ENCODE measurements at places on chromosomes 11 and 22.

- H3K27me3 ChIP-seq, result no peaks in the 10 kb centered on the region
- no peak for DNase-seq
- H3K27ac ChIP-seq, result no peak overlapping the region
- H3K4me3 ChIP-seq, result no peak overlapping the region
These were observed 7.3 kb downstream of the SERGEF start for GRCh38 chr11:18005376-18006129.

DNA sequence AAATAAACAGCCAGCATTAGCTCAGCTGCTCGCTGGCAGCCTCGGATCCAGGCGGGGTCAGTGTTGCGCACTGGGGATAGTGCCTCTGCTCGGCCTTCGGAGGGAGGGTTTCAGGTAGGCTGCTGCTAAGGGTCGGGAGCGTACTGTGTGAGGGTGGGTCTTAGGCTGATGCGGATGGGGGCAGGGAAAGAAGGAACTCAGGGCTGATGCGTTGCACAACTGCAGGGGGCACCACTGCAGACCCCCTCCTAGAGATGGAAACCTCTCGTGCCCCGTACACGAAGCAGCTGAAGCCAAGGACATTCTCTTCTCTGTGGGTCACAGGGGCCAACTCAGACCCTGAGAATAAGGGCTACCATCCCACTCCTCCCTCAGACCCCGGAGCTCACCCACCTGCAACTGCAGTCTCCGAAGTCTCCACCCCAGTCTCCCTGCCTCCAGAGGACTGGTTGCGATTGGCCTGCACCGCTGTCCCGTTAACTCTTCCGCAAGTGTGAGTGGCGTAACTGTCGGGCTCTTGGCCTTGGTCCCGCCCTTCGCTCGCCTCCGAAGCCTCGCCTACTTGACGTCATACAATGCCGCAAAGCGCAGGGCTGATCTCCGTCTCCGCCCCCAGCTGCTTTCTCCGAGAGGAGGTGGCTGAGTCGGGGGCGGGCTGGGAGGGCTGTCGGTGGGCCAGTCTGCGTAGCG is at the start of gene KBTBD3:
TSS of gene KBTBD3 (minus strand) at position 429 of the 690 bp plus-strand sequence. CDS start 18,250 bp downstream, outside the sequence.
- peaks cover 24% of the 10 kb centered on the region for H3K36me3 ChIP-seq
- H3K4me1 ChIP-seq, result peaks cover 41% of the 10 kb centered on the region
- peak within 1 kb of the TSS; percentile 97 for H3K27ac ChIP-seq
- peak; percentile 98 for DNase-seq
- peak within 1 kb of the TSS; percentile 88 for H3K4me3 ChIP-seq
- no peaks in the 10 kb centered on the region for H3K27me3 ChIP-seq

GRCh38 chr11:120324932-120325810 is at the start of gene TLCD5:
TSS of gene TLCD5 (plus strand) at chr11:120325299. CDS start at chr11:120327442, 2,143 bp downstream.
- DNase-seq, result no peak
- H3K4me3 ChIP-seq, result peak within 1 kb of the TSS; percentile 78

DNA sequence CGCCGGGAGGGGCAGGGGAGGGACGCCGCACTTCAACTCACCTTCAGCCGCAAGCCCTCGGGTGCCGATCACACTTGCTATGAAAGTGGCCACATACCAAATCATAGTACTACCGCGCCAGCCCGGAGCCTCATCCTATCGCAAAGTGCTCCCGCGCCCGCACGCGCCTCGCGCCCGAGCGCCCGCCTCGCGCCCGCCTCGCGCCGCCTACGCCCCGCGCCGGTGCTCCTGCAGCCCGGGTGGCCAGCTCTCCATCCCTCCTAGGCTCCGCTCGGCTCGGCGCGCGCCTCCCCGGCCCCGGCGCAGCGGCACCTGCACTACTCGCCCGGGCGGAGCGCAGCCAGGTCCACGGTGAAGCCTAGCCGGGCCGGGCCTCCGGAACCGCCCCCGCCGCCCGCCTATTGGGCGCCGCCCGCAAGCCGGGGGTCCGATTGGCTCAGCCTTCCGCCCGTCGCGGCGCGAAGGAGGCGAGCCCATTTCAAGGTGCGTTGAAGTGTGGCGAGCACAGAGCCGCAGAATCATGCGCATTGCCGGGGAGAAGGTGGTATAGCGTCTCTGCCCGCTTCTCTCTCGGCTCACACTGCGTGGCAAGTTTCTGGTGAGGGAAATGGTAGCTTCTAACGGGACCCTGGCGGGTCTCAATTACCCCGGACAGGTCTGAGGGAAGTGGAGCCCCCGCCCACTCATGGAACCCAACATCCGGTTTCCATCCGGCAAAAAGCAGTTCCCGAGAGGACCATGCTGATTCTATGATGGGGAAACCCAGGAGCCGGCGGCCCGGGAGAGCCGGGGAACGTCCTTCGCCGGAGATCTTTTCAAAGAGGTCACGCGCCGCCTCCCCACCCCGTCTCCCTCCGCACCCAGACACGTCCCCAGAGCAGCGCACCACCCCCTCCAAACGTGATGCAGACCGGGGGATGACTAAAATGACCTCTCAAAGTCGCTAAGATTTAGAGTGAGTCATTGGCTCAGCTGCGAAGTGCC is at the start of gene IGSF9B:
TSS of gene IGSF9B (minus strand) at position 319 of the 984 bp plus-strand sequence. CDS start at position 105, 214 bp downstream.
- H3K4me1 ChIP-seq, result peaks cover 15% of the 10 kb centered on the region
- peak; percentile 80 for DNase-seq
- H3K27ac ChIP-seq, result no peak within 1 kb of the TSS
- no peaks in the 10 kb centered on the region for H3K36me3 ChIP-seq

- no peak overlapping the region for H3K4me3 ChIP-seq
- DNase-seq, result no peak
- no peaks in the 10 kb centered on the region for H3K4me1 ChIP-seq
- no peak overlapping the region for H3K27ac ChIP-seq
These were observed 36.0 kb downstream of the NUP50 start for GRCh38 chr22:45199723-45200122.

DNA sequence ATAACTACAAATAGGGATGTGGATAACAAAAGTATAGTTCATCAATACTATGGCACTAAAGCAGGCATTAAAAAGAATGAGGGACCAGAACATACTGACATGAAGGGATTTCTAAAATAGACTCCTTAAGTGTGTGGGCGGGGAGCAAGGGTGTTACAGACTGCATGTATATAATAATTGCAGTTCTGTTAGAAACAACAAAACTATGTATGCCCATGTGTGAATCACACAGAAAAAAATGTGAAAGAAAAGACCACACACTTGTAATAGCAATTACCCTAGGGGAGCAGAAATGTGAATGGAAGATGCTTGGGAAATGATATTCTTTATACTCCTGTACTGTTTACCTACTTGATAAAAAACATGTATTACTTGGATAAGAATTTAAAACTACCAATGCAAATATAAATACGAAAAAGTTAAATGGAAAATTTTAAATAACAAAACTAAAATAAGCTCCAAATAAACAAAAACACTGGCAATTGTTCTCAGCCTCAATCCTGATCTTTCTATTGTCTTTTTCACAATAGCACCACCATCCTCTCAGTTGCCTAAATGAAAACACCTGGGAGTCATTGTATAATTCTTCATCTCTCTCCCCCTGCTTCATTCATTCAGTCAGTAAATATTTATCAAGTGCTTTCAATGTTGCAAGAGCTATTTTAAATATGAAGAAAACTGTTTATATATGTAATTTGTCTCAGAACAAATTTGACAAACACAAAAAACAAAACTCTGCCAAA is 129.8 kb downstream of the FCHSD2 start:
- H3K4me3 ChIP-seq, result no peak overlapping the region
- H3K36me3 ChIP-seq, result no peaks in the 10 kb centered on the region
- H3K27me3 ChIP-seq, result no peaks in the 10 kb centered on the region
- DNase-seq, result no peak
- no peaks in the 10 kb centered on the region for H3K4me1 ChIP-seq

- H3K27ac ChIP-seq, result no peak overlapping the region
- H3K4me1 ChIP-seq, result no peaks in the 10 kb centered on the region
- no peak for DNase-seq
- H3K4me3 ChIP-seq, result no peak overlapping the region
- no peaks in the 10 kb centered on the region for H3K36me3 ChIP-seq
- H3K27me3 ChIP-seq, result no peaks in the 10 kb centered on the region
These were observed 54.6 kb upstream of the SC5D start for GRCh38 chr11:121237686-121238658.

DNA sequence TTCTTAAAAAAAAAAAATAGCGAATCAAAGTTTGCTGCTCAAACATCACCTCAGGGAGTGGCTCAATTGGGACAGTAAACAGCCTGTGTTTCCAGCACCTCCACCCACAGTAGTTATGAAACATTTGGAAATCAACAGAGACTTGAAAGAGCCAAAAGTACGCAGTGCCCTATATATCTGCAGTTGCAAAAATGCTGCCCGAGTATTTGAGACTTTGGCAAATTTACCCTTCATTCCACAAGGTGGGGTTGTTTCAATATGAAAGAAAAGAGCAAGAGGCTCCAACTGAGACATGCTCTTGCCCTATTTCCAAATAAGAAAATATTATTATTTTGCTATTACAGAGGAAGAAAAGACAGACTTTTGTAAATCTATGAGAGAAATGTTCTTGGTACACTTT is 851.1 kb upstream of the RAG2 start:
- H3K4me3 ChIP-seq, result no peak overlapping the region
- H3K27me3 ChIP-seq, result no peaks in the 10 kb centered on the region
- DNase-seq, result no peak

- H3K27ac ChIP-seq, result no peak overlapping the region
- H3K4me3 ChIP-seq, result no peak overlapping the region
- DNase-seq, result no peak
- no peaks in the 10 kb centered on the region for H3K4me1 ChIP-seq
These were observed 147.4 kb downstream of the TRIM29 start for GRCh38 chr11:119990309-119991021.

DNA sequence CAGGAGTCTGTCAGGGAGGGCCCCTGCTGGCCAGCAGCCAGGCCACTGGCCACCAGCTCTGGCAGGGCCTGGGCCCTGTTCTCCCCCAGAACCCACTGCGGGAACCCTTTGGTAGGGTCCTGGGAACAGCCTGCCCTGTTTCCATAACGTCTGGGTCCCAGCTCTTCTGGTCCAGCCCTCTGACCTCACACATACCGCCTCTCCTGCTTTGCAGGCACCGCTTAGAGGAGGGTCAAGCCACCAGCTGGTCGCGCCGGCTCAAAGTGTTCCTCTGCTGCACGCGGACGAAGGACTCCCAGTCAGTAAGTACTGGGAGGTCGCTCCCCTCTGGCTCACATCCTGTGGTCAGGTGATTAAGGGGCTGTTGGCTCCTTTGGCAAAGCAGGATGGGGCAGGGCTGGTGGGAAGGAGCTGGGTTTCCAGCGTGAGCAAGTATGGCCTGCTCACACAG is 26.6 kb upstream of the MYRF start:
- DNase-seq, result no peak
- no peaks in the 10 kb centered on the region for H3K36me3 ChIP-seq
- H3K27me3 ChIP-seq, result no peaks in the 10 kb centered on the region
- H3K4me3 ChIP-seq, result no peak overlapping the region
- H3K27ac ChIP-seq, result no peak overlapping the region
- H3K4me1 ChIP-seq, result no peaks in the 10 kb centered on the region

- no peak overlapping the region for H3K4me3 ChIP-seq
- H3K36me3 ChIP-seq, result no peaks in the 10 kb centered on the region
- no peak for DNase-seq
- no peaks in the 10 kb centered on the region for H3K4me1 ChIP-seq
- peaks cover 8% of the 10 kb centered on the region for H3K27me3 ChIP-seq
These were observed 17.7 kb downstream of the JAML start for GRCh38 chr11:118207079-118207478.

DNA sequence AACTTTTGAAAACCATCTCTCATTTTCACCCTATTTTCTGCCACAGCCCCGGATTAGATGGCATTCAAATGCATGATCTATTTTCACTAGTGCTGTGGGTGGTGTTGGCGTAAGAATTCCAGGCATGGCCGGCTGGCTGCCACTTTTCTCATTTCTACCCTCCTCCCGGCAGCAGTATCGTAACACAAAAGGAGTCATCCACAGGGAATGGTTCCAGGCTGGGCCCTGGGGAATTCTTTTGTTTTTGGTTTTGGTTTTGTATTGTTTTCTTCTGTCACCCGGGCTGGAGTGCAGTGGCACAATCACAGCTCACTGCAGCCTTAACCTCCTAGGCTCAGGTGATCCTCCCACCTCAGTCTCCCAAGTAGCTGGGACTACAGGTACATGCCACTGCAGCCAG is 13.8 kb downstream of the JAML start:
- H3K36me3 ChIP-seq, result no peaks in the 10 kb centered on the region
- no peak overlapping the region for H3K4me3 ChIP-seq
- H3K27ac ChIP-seq, result no peak overlapping the region
- H3K4me1 ChIP-seq, result no peaks in the 10 kb centered on the region
- no peaks in the 10 kb centered on the region for H3K27me3 ChIP-seq

GRCh38 chr11:19511413-19512183 is 201.0 kb upstream of the NAV2 start:
- H3K27me3 ChIP-seq, result peaks cover 3% of the 10 kb centered on the region
- H3K27ac ChIP-seq, result no peak overlapping the region
- no peak overlapping the region for H3K4me3 ChIP-seq
- DNase-seq, result no peak

DNA sequence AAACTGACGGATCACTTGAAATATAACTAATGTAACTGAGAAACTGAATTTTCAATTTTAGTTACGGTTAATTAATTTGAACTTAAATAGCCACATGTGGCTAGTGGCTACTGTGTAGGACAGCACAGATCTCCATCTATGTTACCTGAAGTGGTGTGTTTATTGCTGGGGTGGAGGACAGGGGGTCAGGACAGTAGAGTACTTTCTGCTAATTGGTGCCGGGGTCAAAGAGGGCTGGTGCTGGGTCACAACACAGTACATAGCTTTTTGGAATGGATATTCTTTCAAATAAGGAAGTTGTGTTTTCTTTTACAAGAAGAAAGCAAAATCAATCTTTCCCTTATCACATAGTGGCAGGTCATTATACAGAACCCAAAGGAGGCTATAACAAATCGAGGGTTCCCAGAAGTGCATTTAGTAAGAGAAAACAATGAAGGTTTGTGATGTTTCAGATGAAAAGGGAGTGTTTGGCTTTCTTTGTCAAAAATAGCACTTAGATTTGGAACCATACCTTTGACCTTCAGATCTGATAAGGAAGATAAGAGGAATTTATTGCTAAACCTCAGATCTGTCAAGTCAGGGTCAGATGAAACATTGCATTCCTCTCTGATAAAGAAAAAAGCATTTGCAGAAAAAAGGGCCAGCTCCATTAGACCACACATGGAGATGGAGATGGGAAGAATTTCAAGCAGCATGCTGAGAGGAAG is 384.5 kb downstream of the AASDHPPT start:
- H3K4me3 ChIP-seq, result no peak overlapping the region
- H3K27ac ChIP-seq, result no peak overlapping the region
- no peak for DNase-seq
- no peaks in the 10 kb centered on the region for H3K27me3 ChIP-seq

DNA sequence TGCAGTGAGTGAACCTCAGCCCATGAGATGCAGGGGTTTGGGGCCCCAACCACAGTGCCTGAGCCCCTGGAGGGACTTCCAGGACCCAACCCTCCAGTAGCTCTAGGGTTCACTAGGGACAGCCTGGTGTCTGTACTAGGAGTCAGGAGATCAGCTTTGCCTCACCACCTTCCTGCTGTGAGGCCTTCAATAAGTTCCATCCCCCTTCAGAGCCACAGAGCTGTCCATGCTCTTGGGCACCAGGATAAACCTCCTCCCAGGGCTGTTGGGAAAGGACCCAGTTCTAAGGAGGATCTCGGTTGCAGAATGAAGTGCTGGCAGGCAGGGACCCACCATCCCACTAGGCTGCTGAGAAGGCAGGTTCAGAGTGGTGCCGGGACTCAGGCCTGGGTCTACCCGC is 9.7 kb downstream of the ARHGEF17 start:
- no peaks in the 10 kb centered on the region for H3K36me3 ChIP-seq
- DNase-seq, result no peak
- H3K27me3 ChIP-seq, result no peaks in the 10 kb centered on the region
- peak overlapping the region; percentile 0 for H3K27ac ChIP-seq
